ENCODE measurements at places on chromosomes 11 and 22.
A peak's percentile ranks its signal among the peaks of the same experiment; 100 is the strongest.

GRCh38 chr11:12246147-12246546 lies 131.2 kb upstream of the PARVA start:
- no peak for DNase-seq

- peak; percentile 60 for DNase-seq
Measured at GRCh38 chr11:64742889-64743590, 902 bp downstream of the RASGRP2 start.

DNA sequence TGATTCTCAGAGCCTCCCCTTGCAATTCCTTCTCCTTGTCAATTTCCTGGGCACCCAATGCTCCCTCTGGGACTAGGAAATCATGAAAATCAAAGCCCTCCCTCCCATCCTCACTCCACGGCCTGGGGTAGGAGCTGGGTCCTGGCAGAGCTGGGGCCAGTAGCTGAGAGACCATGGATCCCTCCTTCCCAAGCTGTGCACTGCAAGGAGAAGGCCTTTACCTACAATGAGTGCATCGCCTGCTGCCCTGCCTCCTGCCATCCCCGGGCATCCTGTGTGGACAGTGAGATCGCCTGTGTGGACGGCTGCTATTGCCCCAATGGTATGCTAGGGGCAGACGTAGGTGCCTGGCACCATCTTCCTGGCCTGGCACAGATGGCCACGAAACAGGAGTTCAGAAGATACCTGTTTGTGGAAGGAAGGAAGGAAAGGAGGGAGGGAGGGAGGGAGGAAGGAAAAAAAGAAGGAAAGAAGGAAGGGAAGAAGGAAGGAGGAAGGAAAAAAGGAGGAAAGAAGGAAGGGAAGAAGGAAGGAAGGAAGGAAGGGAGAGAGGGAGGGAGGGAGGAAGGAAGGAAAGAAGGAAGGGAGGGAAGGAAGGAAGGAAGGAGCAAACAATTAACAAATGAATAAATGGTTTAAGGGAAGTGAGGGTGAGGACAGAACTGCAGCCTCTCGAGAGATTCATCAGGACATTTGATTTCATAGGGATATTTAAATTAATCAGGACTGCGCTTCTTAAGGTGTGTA lies 12.5 kb downstream of the OTOG start:
- DNase-seq: no peak

GRCh38 chr11:117535201-117535849 lies 207.7 kb downstream of the CEP164 start:
- DNase-seq: no peak

DNA sequence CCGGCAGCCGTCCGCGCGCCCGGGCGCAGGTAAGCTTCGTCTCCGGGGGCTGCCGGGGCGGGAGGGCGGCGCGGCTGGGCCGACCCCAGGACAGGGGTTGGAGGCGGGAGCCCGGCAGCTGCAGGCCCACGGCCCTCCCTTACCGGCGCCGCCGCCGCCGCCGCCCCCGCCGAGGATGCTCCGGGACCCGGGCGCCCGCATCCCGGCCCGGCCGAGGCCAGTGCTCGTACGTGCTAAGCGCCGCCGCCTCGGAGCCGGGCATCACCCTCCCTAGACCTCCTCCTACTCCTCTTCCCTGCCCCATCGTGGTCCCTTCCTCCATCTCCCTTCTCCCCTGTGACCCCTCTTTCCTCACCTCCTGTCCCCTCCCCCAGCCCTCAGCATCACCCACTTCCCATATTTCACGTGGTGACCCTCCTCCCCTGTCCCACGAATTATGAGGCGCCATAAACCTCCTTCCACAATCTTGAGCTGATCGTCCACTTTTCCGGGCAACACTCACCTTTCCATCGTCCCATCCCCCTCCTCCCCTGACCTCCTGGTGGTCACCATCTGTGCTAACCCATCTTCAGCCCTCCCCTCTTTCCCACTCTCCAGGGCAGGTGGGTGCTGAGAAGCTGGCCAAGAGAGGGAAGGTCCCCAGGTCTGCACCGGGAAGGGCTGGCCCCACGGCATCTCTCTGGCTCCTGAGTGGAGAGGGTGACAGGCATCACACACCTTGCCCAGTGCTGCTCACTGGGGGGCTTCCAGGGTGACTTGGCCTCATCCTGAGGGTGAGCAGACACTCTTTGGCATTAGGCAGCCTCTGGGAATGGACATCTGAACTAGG lies 612 bp downstream of the ASPHD2 start:
- DNase-seq: no peak

DNA sequence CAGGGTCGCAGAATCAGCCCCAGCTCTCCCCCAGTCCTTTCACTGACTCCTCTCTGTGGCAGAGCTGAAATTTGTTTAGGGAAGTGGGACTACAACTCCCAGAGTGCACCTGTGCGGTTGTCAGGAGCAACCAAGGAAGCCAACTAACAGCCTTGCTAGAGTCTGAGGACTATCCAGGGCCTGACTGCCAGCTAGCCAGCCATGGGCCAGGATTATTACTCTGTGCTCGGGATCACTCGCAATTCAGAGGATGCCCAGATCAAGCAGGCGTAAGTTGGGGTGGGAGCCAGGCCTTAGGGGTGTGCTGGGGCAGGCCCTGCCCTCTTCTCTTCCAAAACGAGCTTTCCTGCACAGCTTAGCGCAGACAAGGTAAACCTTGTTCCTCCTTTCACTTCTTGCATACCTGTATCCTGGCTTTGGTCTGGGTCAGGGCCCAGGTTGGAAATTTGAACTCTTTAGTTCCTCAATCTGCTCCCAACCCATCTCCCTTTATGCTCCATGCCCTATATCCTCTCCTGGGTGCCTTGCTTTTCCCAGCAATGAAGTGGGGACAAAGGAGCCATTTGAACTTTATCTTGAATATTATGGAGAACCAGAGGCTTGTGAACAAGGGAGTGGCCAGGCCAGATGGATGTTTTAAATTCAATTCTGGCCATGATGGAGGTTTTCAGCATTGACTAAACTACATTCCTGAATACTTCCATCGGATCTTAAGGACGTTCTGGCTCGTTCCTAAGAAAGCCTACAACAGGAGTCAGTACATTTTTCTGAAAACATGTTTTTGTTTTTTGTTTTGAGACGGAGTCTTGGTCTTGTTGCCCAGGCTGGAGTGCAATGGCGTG lies at the start of gene DNAJB13:
DNAJB13 (plus strand) TSS at position 158 of the 842 bp plus-strand sequence; CDS start at position 202, 44 bp downstream.
- DNase-seq: no peak

DNA sequence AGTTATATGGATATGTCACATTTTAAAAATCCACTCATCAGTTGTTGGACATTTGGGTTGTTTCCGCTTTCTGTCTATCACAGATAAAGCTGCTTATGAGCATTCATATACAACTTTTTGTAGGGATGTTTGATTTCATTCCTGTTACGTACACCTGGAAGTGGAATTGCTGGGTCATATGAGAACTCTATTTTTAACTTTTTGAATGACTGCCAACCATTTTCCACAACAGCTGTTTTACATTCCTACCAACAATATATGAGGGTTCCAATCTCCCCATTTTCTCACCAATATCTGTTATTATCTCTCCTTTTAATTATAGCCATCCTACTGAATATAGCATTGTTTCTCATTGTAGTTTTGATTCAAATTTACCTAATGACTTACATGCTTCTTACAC lies 172.0 kb downstream of the UVRAG start:
- no peak for DNase-seq

DNA sequence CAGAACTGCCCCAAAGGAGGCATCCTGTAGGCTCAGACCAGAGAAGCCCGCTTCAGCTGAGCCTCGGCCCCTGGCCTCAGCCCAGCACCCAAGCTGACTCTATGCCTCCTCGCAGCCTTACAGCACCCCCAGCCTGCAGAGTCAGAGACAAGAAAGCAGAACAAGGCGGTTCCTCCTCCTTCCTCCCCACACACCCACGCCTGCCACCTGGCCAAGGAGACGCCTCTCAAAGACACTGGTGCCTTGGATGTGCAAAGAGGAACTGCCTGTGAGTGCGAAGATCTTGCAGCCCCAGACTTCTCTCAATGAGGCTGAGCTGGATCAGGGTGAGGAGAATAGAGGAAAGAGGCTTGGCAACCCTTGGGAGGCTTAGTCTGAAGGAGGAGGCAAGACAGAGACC lies 60.2 kb downstream of the PDE2A start:
- DNase-seq: no peak

DNA sequence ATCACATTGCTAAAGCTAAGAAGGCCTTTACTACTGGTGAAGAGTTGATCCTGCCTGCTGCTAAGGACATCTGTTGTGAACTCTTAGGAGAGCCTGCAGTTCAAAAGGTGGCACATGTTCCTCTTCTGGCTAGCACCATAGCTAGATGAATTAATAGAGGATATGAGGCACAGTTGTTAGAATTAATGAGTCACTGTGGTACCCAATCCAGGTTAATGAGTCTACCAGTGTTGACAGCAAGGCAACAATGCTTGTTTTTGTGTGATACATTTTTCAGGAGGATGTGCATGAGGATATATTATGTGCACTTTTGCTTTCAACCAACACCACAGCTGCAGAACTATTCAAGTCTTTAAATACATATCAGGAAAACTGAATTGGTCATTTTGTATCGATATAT lies 12.0 kb downstream of the C11orf58 start:
- no peak for DNase-seq

DNA sequence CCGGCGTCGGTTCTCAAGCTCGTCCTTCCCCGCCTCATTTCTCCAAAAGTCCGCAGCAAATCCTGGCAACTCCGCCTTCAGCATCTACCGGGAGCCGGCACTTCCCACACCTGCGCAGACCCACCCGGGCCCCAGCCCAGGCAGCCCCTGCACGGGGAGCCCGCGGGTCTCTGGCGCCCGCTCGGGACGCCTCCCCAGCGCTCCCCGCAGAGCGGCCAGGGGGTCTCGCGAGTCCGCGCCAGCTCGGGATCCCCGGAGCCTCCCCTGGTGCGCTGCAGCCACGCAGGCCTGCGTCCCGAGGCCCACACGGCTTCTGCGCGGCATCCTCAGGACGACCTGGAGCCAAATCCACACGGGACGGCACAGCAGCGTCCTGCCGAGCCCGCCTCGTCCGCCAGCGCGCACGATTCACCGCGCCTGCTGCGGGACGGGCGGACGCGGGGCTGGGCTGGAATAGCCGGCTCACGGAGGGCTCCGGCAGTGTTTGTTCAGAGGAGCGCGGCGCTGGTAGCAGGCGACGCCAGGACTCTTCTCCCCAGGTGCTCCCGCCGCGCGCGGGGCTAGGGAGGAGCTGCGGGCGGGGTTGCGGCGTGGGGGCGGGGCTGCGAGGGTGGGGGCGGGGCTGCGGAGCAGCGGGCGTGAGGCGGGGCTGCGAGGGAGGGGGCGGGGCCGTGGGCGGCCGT lies 816 bp upstream of the PHRF1 start:
- no peak for DNase-seq

GRCh38 chr11:38060136-38060535 lies 1462.1 kb upstream of the RAG2 start:
- no peak for DNase-seq

DNA sequence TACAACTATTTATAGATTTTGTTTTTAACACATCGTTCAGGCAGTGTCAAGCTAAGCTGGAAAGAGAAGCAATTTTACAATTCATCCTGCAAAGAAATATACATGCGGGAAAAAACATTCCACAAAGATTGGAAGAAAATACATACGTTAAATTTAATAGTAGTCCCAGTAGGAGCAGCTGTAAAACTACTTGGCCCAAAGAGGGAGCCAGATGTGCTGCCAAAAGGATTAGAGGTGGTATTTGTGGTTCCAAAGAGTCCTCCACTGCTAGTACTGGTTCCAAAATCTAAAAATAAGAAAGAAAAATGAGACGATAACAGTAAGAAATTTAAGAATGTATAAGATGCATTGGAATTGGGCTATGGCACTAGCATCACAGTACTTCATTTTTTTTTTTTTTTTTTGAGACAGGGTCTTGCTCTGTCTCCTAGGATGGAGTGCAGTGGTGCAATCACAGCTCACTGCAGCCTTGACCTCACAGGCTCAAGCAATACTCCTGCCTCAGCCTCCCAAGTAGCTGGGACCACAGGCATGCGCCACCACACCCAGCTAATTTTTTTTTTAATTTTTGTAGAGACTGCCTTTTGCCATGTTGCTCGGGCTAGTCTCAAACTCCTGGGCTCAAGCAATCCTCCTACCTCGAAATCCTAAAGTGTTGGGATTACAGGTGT lies 21.5 kb downstream of the NUP98 start:
- DNase-seq: no peak

DNA sequence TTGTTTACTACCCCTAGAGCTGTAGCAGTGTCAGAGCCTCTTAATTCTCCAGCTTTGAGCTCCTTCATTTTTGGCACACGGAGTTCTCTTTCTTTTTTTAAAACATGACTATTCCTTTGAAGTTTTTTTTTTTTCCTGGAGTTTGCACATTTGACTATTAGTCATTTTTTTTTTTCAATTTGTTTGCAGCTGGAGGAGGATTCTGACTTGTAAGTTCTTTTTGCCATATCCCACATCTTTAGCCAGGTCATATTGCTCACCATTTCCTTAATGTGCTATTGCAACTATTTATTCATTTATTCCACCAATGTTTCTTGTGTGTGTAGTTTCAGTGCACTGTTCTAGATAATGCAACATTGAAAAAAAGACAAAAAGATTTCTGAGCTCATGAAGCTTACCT lies 166.3 kb upstream of the ARHGAP20 start:
- no peak for DNase-seq

DNA sequence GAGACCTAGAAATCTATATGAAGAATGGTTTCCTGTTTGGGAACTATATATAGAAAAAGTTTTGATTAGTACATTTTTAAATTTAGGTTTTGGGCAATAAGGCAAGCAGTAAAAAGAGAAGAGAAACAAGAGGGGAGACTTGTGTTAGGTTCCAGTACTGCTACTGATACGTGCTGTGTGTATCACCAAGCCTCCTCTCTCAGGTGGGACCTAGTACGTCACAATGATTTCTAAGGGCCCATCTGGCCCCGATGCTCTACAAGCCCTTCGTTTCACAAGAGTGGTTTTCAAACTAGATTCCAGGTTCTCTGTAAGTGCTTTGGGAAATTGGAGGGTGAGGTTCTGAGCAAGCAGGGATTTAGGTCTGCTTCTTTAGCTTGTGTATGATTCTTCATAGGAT lies 39.2 kb downstream of the USP35 start:
- DNase-seq: no peak

DNA sequence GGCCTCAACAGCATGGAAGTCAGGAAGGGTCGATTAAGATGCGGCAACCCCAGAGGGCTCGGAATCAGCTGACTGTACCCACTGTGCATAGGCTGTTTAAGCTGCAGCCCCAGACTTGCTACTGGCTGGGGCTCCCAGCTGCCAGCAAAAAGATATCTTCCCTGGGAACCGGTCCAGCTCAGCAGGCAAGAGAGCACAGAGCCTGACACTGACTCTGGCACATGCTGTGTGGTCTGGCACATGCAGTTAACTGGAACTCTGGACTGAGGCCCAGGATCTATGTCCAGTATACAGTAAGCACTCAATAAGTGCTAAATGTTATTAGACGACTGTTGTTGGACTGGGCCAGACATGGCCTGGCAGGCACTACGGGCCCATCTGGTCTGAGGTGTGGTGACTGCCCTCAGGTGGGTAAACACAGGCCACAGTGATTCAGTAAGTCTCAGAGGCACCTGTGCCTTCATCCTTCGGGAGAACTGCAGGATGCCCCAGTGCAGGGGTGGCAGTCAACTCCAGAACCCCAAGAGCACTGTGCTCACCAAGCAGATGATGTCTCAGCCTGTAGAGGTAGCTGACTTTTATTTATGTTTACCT lies 87.6 kb downstream of the LARGE1 start:
- no peak for DNase-seq

GRCh38 chr11:46475926-46476545 lies 84.5 kb upstream of the CHRM4 start:
- no peak for DNase-seq

- peak; percentile 51 for DNase-seq
Measured at GRCh38 chr22:39664485-39665200, 94.1 kb downstream of the CACNA1I start.

Data from activated naive CD4-positive, alpha-beta T cell (primary cell).